ENCODE measurements at places on chromosomes 7 and 10.
A peak's percentile ranks its signal among the peaks of the same experiment; 100 is the strongest.

DNA sequence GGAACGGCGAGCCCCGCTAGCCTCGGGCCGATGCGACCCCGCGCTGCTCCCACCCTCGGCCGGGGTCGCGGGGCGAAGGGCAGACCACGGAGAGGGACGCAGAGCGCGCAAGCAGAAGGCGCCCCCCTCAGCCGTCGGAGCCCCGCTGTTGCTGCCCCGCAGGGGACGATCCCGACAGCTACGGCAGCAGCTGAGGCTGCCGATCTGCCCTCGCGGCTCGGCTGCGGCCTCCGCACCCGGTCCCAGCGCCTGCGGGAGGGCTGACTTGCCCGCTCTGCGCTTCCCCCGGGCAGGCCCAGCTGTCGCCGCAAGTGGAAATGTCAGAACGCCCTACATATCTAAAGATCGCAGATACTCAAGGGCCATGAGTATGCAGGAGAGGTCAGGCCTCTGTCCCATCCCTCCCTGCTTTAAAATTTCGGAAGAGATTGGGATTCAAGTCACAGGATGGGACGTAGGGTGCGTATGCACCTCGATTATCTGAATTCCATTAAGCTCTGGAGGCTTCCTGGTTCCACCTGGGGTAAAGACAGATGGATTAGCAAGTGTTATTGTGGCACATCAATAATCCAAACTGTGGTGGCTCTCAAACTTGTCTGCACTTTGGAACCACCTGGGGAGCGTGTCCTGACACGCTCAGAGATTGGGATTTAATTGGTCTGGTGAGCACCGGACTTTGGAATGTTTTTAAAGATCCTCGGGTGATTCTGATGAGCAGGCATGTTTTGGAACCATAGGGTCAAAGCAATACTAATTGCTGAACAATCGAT is at the start of gene CRPPA:
Gene CRPPA, minus strand, starts transcription at position 206 of the 770 bp plus-strand sequence. CDS start 216 bp downstream, outside the sequence.
- peak; percentile 16 for DNase-seq

DNA sequence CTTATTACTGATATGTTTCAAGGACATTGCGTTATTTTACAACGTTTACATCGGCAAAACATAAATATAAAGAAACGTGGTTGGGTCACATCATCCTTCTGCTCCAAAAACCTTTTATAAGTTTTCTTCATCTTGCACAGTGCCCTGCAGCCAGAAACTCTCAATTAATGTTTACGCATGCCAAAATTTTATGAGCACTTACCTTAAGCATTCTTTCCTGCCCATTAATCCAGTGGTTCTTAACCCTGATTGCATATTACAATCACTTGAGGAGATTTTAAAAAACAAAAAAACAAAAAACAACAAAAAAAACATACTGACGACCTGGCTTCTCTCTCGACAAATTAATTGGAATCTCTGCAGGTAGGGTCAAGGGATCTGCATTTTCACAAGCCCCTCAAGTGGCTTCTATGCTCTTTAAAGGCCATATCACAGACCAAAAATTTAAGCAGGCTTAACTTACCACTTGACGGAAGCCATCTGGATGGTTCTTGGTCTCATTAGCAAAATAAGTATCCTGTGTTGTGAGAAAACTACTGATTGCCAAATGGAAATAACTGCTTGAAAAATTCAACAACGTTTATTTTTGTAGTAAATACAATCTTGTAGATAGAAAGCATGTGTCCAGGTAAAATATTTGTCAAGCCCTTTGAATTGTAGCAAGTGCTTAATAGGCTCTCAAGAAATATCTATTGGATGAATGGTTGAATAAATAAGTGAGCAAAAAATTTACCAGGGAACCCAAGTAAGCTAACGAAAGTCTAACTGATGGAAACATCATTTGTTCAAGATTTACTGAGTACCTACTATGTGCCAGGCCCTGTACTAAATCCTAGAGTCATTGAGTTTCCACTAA is 30.9 kb upstream of the SLC16A12 start:
- DNase-seq = no peak

- DNase-seq = no peak
Observed at GRCh38 chr7:82623812-82624211, 180.2 kb upstream of the CACNA2D1 start.

- no peak for DNase-seq
Observed at GRCh38 chr7:44184873-44185446, 4.3 kb downstream of the GCK start.

DNA sequence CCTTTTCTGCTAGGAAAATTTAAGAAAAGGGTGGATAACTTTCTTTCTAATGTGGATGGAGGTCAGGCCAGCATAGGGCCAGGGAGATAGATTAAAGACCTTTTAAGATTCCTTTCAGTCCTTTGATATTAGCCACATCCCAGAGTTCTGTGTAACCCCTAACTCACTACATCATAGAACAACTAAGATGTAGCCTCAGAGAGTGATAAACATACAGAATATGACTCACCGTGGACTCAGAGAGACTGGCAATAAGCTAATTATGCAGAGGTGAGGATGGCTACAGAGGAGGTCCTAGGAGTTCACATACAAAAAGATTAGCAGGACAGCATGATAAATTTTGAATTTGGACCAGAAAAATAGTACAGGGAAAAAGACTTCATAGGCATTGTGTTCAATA is 141.0 kb downstream of the AOAH start:
- DNase-seq = no peak

DNA sequence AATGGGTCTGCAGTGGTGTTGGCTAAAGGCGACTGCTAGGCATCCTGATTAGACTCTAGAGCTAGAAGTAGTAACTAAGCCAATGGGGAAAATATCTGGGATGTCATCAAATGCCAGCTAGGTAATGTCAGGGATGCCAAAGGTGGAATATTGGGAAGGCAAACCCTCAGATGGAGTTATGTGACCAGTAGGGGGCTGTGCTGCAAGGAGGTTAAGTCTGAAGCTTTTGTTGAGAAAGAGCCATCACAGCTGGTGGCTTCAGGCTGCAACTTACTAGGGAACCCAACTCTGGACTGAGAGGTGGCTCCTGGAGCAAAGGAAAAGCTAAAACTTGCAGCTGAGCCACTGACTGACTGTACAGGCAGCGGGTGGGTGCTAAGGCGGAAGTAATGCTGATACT is 576.9 kb upstream of the GHITM start:
- no peak for DNase-seq

- DNase-seq = no peak
Observed at GRCh38 chr7:75982306-75983064, 11.9 kb downstream of the TMEM120A start.

GRCh38 chr7:2808891-2809665 is 35.0 kb downstream of the GNA12 start:
- no peak for DNase-seq

DNA sequence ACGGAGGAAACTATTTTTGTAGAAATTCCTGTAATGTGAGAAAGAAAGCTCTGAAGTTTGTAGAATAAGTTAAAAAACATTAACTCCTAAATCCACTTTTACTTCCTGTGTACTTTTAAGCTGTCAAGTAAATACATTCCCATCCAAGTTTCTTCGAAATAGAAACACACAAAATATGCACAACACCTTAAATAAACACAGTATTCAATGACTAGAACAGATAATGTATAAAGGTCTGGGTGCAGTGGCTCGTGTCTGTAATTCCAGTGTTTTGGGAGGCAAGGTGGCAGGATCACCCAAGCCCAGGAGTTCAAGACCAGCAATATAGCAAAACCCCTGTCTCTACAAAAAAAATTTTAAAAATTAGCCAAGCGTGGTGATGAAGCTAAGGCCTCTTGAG is 121.9 kb upstream of the ODAD2 start:
- DNase-seq = no peak

- peak; percentile 93 for DNase-seq
Observed at GRCh38 chr10:110141185-110141584, 66.2 kb upstream of the MXI1 start.

- no peak for DNase-seq
Observed at GRCh38 chr10:97180986-97181385, 4.8 kb downstream of the SLIT1 start.

GRCh38 chr10:17386021-17386420 is 68.4 kb downstream of the ST8SIA6 start:
- DNase-seq = no peak

DNA sequence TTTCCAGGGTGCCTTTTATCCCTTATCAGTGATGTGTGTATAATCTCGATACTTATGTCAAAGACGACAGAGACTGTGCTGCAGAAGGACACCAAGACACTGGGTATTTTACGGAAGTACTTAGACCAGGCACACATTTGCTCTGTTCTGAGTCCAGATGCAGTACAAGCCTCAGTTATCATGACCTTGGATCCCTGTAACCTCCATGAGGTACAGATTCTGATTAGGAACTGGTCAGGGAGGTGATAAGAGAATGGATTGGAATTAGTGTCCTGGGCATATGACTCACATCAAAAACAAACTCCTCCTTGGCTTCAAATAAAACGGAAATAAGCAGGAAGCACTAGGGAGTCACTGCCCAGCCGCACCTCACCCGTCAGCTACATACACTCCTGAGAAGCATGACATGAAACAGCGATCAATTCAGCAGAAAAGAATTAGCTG is 146.5 kb downstream of the SFMBT2 start:
- DNase-seq = no peak

GRCh38 chr7:47677664-47678063 is 95.8 kb upstream of the TNS3 start:
- DNase-seq = no peak

GRCh38 chr10:60140651-60141632 is 234.6 kb upstream of the CCDC6 start:
- no peak for DNase-seq

DNA sequence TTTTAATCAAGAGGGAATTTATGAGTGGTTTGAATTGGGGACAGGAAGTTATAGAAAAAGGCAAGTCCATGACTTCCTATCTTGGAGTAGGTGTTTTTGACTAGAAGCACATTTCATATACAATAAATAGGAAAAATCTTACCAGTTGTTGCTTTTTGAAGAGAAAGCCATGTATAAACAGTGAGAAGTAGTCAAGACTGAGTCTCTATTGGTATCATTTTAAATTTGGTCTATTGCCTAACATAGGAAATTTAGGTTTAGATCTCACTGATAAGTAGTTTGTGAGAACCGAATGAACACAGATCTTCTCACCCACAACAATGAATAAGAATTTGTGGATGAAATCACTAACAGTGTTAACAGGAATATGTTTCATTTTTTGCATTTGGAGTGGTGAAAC is 387.2 kb downstream of the BBS9 start:
- no peak for DNase-seq

GRCh38 chr7:66681491-66682349 is 53.0 kb downstream of the KCTD7 start:
- DNase-seq = peak; percentile 84

DNA sequence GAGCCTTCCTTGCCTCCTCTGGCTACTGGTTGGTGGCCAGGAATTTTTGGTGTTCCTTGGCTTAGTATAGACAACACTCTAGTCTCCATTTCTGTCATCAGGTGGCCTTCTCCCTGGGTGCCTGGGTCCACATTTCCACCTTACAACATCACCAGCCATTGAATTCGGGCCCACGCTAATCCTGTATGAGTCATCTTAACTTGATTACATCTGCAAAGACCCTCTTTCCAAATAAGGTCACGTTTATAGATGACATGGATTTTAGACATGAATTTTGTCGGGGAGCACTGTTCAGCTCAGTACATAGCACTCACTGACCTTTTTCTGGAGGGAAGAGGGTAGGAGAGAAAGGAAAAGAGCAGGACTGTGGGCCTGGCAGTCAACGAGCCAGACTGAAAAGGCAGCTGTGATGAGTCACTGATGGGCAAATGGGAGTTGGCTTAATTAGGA is 39.4 kb downstream of the MMRN2 start:
- DNase-seq = no peak

GRCh38 chr10:112972606-112973005 is 22.6 kb downstream of the TCF7L2 start:
- DNase-seq = no peak

DNA sequence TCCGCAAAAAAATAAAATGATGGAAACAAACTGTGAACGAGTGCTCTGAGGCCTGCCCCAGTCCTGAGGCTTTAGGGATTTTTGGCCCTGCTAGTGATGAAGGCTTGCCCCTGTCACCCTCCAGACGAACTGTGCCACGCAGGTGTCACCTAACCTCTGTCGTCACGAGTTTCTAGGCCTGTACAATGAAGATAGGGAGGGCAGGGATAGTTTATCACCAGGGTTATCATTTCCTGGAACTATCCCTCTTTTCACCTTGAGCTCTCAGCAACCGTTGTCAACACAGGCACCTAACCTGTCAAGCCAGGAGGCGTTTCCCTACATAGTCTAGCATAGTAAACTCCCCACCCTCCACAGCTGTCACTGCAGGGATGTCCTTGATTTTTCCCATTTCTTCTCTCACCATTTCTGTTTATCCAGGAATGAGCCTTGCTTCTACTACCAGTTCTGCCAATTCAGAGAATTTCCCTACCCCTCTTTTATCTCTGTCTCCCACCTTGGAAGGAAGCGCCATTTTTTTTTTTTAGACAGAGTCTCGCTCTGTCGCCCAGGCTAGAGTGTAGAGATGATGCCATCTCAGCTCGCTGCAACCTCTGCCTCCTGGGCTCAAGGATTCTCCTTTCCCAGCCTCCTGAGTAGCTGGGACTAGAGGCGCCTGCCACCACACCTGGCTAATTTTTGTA is 2.2 kb upstream of the ACHE start:
- no peak for DNase-seq

DNA sequence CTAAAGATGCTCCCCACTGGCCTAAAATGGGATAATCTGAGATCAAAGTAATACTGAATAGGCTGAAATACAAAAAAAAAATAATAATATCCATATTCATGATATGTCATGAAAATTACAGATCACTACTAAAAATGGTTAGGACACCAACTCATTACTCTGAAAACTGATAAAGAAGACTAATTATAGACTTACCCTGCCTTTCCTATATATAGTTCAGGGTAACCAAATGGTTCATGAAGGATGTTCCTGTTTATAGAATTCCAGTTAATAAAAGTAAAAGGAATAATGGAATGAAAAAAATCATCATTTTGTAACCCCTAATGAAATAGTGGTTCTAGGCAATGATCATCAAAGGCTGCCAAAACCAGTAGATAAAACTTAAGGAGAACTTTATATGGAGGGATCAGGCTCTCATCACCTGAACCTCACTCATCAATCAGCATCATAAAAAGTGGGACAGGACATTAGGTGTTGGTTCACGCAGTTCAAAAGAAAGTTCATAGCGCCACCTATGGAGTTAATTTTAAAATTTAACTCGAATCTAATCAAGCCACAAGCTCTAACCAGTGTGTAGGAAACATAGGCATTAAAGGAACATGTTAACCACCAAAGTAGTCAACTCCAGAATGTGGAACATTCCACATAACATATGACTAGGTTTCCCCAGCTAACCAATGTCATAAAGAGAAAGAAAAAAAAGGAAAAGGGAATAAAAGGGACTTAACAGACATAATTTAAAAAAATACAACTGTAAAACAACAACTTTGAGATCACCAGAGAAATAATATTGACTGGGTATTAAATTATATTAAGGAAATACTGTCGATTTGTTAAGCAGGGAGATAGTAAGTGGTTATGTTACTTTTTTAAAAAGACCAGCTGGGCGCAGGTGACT is 35.7 kb downstream of the P4HA1 start:
- peak; percentile 37 for DNase-seq

Measured in bone marrow (tissue), 2 donors.